RWPE1 (cell line): ENCODE measurements at places on chromosomes 6 and 20.

DNA sequence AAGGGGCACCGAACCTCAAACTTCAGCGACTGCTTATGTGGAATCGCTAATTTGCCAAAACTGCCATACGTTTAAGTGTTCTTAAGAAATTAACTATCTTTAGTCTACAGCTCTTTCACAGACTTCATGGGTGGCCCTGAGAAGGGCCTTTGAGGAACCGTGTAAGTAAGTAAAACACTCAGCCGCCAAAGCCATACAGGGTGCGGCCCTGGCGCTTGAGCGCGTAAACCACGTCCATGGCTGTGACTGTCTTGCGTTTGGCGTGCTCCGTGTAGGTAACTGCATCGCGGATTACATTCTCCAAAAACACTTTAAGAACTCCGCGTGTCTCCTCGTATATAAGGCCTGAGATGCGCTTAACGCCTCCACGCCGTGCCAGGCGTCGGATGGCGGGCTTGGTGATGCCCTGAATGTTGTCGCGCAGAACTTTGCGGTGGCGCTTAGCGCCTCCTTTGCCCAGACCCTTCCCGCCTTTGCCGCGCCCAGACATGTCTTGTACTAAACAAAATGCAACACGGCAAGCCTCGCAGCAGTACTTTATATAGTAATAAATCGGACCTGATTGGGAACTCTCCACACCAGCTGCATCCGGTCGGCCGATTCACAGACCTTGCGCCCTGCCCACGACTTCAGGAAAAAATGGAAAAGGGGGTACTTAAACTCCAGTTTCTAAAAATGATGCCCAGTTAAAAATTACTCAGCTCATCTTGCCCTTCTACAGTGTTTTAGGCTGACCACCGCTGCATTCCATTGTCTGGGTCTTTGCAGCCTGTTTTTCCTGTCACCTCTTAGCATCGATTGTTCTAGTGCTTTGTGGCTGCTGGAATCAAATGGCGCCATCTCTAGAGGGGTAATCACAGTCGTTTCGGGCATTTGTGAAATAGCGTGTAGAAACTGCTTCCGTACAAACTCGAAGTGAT, 38.9 kb downstream of the OR2B2 start:
- no peak for DNase-seq

- peak; percentile 17 for DNase-seq
Observed at GRCh38 chr6:144543006-144543871, 258.1 kb downstream of the UTRN start.

- no peak for DNase-seq
Observed at GRCh38 chr6:163883984-163884383, 469.5 kb downstream of the QKI start.

DNA sequence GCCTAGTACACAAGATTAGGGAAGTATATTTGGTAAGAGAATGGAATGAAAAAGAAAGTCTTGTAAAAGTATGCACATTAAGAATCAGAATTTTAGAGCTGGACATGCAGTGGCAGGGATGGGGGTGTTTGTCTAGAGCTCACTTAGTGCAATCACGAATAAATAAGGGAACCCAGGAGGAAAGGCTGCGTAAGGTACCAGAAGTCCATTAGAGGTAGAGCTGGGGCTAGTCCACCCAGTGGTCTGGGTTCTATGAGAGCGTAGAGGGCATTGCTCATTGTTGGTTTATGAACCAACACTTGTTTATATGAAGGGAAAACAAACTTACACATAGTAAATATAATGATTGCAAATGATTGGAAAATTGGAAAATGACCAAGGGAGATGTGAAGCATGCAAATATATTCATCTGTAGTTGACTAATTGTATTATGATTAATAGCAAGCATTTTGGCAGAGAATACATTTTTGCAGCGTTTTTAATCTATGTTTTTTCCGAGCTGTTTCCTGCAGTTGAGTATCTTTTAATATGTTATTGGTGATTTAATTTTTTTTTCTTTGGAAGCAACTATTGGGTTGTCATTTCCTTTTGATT, 3.2 kb downstream of the CDC40 start:
- no peak for DNase-seq

GRCh38 chr20:15380770-15381169, 1043.4 kb upstream of the FLRT3 start:
- DNase-seq: no peak

GRCh38 chr6:167113935-167114910, 8.7 kb upstream of the CCR6 start:
- DNase-seq: no peak

GRCh38 chr6:118403036-118403435, 145.1 kb upstream of the PLN start:
- DNase-seq: no peak

DNA sequence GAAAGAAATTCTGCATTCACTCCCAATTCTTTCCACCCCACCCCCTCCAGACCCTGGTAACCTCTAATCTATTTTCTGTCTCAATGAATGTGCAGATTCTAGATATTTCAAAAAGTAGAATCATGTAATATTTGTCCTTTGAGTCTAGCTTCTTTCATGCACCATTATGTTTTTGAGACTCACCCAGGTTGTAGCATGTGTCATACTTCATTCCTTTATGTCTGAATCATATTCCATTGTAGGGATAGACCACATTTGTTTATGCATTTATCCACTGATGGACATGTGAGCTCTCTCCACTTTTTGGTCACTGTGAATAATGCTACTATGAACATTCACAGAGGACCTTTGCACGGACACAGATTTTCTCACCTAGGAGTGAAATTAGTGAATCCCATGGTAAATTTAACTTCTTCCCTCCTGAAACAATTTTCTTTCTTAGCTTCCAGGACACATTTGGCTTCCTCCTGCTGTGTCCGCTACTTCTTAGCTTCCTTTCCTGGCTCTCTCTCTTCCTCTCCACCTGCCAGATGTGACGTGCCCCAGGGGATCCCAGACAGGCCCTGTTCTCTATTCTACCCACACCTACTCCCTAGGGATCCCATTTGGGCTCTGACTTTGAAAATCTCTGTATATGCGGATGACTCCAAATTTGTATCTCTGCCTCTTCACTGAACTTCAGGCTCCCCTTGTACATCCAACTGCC, 24.1 kb upstream of the ARFGEF2 start:
- peak; percentile 93 for DNase-seq

DNA sequence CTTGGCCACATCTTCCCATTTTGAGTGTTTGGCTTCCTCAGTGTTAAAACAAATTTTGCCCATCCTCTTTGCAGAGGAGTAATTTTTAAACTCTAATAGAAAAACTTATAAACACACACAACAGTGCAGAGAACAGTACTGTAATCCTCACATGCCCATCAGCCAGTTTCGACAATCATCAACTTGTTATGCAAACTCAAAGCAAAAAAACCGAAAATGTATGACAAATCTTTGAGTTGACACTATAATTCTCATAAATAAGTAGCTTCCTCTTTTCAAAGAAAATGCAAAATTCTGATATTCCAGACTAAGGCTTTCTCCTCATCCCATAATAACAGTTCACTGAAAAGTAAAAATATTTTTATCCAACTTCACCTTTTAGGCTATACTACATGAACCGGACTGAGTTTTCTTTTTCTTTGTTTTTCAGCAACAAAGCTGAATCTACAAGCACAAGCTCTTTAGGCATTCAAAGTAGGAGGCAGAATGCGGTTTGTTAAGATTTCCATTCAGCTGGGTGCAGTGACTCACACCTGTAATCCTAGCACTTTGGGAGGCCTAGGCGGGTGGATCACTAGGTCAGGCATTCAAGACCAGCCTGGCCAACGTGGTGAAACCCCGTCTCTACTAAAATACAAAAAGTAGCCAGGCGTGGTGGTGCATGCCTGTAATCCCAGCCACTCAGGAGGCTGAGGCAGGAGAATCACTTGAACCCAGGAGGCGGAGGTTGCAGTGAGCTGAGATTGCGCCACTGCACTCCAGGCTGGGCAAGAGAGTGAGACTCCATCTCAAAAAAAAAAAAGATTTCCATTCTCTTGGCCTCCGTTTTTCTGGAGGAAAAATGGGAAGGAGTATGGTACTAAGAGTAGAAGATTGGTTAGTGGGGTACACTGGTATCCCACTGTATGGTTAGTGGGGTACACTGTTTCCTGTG, 74.8 kb downstream of the GCNT2 start:
- DNase-seq: no peak

DNA sequence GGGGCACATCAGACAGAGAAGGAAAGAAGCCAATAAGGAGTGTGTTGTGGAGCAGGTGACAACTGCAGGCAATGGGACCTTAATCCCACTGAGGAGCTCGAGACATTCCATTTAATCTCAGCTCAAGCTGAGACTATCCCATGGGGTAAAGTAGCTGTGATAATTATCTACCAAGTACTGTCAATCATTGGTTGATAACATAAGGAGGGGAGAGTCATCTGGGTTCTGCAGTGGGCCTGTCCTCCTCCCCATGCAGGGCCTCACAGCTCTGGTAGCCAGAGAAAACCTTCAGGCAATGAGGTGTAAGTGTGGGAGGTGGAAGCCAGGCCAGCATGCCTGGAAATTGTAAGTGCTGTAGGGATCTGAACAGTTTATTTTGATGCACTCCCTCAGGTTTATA, 375.0 kb upstream of the ARID1B start:
- no peak for DNase-seq

DNA sequence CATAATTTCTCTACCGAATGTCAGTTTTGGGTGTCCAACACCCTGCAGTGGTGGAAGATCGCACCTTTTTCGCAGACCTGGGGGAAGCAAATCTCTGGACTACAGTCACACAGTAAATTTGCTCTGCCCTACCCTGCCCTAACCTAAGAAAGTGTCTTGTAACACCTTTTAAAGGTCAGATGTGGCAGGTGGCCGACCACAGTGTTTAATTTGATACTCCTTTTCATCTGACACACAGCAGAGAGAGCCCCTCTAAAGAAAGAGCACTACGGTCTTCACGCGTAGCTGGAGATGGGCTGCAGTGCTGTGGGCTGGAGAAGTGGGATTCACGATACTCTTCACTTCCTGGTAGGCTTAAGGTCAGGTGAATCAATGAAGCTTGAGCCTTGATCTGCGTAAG, 109.9 kb downstream of the TMEM242 start:
- DNase-seq: no peak
